Natural killer cell (primary cell): ENCODE measurements at places on chromosomes 13 and 19.
A peak's percentile ranks its signal among the peaks of the same experiment; 100 is the strongest.

GRCh38 chr13:61410669-61411297 is 4.9 kb downstream of the PCDH20 start:
- no peak for DNase-seq

- DNase-seq, result no peak
Observed at GRCh38 chr13:36973621-36974295, 25.4 kb downstream of the ALG5 start.

GRCh38 chr19:30085394-30085793 is 143.4 kb downstream of the URI1 start:
- no peak for DNase-seq

DNA sequence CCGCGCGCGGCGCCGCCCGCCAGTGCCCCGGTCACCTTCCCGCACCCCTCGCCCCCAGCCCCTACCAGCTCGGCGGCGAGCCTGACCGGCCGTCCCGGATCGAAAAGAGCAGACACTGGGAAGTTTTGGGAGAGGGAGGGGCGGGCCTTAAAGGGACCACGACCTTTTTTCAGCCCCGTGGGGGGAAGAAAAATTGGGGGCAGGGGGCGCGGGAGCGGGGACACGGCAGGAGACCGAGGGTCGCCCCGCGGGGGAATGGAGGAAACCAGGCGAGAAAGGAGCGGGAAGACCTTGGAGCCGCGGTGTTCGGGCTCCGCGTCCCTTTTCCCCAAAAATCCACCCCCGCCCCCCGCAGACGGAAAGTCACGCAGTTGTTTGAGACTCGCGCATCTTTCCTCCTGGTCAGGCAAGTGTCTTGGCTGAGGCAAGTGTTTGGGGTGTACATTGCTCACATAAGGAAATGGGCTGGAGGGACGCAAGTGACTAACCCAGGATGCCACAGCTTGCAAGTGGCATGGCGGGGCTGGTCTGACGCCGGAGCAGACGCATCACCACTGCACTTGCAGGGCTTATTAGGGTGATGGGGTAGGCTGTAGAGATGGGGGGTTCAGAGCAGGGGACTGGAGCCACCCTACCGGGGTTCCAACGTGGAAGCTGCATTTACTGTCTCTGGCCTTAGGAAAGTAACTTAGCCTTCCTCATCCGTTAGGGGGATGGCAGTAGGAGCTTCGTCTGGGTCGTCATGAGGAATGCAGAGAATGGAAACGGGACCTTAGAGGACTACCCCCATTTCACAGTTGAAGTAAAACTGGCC is 2.7 kb upstream of the HNRNPL start:
- peak; percentile 78 for DNase-seq

DNA sequence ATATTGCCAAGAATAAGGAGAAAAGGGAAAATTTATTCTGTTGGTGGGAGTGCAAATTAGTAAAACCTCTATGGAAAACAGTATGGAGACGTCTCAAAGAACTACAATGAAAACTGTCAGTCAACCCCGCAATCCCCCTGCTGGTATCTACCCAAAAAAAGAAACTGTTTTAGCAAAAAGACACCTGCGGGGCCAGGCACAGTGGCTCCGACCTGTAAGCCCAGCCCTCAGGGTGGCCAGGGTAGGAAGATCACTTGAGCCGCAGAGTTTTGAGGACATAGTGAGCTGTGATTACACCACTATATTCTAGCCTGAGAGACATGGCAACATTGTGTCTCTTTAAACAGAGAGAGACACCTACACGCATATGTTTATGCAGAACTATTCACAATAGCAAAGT is 37.5 kb upstream of the SLITRK1 start:
- DNase-seq, result no peak

DNA sequence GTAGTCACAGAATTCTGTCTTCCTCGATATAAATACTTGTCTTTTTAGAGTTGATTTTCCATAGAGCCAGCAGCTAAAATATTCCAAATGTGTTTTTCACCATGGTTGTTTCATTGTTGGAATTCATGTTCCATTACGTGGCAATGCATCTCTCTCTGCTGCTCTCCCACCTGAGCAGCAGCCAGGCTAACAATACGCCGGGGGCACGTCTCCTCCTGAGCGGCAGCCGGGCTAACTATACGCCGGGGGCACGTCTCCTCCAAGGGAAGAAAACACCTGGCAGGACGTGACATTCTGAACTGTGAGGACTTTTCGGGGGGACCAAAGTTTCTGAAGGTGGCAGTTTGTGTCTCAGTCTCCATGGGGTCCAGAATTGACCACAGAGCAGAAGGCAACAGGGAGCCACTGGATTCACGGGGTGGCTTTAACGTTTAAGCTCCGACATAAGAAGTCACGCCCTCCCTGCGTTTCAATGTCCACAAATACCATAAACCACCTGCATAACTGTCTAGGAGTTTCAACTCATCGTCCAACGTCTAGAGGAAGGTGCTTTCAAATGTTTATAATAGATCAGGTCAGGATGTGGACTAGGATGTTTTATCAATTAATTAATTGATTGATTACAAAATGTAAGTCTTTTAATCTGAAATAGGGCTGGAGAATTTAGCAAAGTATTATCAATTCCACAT is 15.1 kb downstream of the PLPP2 start:
- no peak for DNase-seq

DNA sequence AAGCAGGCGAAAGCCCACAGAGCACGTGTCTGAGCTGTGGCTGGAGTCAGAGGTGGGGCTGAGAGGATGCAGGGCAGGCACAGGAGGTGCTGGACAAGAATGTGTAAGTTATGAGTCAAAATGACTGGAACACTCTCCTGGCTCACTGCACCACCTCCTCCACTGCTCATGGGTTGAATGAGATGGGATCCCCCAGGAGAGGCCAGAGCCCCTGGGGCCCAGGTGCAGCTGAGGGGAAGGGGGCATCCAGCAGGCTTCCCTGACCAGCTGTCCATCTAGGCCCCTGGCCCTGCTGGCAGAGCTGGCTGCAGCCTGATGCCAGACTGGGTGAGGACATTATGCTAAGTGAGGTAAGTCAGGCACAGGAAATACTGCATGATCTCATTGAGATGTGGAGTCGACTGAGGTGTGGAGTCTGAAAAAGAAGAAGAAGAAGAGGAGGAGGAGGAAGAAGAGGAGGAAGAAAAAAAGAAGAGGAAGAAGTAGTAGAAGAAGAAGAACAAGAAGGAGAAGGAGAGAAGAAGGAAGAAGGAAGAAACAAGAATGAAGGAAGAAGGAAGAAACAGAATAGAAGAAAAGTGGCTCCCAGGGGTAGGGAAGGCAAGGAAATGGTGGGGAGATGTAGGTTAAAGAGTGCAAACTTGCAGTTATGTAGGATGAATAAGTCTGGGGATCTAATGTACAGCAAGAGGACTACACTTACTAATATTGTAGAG is 747.4 kb downstream of the UQCRFS1 start:
- no peak for DNase-seq

DNA sequence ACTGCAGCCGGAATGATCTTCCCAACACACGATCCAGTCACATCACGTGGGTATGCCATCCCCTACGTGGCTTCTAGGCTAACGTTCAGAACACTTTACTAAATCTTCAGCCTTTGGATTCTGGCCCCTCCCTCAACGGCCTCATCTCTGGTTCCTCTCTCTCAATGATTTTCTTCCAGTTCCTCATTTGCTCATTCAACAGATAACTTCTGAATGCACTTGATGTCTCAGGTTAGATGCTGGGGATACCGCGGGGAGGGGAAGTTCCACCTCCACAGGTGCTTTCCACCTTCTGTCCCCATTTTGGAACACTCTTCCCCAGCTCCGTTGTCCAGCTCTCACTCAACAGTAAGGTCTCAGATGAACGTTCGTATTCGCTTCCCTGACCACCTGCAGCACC is 66.1 kb downstream of the ATP7B start:
- no peak for DNase-seq

DNA sequence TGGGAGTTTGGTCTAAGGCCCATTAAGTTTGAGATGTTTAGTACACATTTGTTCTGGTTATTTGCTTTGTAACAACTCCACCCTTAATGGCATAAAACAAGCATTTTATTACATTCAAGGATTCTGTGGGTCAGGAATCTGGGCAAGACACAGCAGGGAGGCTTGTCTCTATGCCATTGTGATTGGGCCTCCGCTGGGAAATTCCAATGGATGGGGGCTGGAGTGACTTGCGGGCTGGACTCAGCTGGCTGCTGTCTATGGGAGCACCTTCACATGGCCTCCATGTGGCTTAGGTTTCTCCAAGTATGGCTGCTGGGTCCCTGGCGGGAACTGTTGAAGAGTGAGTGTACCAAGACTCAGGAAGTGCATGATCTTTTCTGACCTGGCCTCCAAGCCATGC is 159.0 kb downstream of the PAN3 start:
- no peak for DNase-seq

DNA sequence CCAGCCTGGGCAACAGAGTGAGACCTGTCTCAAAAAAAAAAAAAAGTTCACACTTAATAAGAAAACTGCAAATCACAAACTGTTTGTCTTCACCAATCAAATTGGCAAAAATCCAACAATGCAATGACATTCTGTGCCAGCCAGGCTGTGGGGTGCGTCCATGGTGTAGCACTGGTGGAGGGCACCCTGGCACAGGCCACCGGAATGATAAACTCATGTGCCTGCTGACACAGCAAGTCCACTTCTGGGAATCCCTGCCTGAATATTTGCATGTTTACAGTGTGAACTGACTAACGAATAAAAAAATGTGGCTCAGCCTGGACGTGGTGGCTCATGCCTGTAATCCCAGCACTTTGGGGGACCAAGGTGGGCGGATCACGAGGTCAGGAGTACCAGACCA is 1.6 kb upstream of the LRRC25 start:
- no peak for DNase-seq

DNA sequence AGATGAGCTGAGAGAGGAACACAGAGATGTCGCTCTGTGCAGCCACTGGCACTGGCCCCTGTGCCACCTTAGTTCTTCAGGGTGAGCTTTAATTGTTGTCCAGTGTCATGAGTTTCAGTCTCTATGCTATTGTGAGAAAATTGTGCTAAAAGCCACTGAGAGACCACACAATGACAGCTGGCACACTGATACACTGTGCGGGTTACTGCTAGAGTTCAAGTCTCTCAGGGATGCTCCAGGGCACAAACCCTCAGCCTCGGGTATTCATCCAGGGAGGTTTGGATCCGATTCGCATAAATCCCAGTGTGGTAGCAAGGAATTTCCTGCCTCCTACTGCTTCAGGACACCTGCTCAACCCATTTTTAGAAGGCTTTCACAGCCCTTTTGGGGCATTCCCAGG is 68.1 kb upstream of the EDNRB start:
- no peak for DNase-seq

DNA sequence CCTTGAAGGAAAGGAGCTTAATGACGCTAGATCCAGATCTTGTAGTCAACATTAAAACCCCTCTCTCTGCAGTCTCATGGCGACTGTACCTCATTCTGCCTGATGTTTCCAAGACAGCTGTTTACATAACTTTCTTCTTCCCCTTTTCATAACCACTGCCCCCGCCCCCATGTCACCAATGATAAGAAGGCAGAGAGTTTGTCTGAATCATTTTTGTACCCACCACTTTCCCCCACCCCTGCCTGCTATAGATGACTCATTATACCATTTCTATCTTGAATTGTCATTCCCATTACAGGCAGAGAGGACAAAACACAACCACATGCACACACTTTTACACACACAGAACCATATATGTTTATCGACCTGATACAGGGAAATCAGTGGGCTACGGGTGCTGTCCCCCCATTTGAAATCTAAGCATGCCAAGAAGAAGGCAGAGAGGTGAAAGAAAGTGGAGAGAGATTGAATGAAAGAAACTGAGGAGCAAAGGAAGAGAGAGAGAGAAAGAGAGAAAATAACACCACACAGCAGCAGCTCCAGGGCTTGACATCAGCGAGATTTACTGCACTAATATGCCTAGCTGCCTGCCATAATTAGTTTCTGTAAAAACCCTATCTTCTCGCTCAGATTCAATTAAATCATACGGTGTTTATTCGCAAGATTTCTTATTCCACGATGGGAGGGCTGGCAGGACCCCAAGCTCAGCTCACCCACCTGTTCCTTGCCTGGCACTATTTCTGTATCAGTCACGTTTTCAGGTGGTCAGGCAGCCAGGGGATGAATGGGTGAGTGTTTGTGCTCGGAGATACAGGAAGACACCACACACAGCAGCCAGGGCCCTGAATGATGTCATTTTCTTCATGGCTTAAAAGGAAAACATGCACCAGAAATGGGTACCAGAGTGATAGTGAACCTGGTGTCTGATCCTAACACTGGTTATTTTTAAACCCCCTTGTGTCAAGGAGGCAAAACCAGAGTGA is 114.3 kb upstream of the SERP2 start:
- DNase-seq, result peak; percentile 65
